ENCODE measurements at places on chromosomes 12 and 14.

DNA sequence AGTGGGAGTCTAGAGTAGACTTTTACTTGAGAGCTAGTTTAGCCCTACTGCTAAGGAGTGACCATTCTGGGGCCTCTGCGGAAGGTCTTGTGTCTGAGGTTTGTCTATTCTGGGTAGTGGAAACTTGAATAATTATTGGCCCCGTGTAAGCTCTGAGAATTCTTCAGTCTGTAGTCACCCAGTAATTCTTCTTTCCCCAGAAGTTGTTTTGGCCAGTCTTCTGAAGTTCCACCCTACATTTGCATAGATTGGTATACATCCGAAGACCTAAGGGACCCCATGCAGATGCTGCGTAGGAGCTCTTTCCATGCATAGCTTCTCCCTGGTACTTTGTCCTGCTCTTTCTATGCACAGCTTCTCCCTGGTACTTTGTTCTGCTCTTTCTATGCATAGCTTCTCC is 12.8 kb downstream of the CYP46A1 start:
- no peak for DNase-seq

GRCh38 chr14:98458702-98459101 is 813.3 kb downstream of the BCL11B start:
- no peak for DNase-seq

DNA sequence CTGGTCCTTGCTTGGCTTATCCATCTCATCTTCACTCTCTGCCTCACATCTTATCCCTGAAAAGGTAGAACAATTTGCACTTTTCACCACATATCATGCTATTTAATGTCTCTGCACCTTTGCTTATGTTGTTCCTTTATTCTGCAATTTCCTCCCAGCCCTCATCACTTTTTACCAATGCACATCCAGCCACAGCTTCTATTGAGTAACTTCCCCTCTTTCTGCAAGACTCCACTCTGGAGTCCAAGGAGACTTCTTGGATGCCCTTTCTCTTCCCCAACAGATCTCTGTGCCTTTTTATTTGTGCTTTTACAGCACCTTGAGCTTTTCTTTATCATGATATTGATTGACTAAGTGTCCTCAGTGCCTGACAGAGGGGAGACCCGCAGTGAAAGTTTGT is 797.1 kb downstream of the VRK1 start:
- DNase-seq: no peak

- DNase-seq: no peak
Measured at GRCh38 chr12:3518902-3519301, 27.9 kb downstream of the PRMT8 start.

GRCh38 chr12:3262470-3262869 is 185.3 kb downstream of the TSPAN9 start:
- DNase-seq: no peak

- DNase-seq: no peak
Measured at GRCh38 chr14:49489341-49489740, 96.8 kb downstream of the RPS29 start.

DNA sequence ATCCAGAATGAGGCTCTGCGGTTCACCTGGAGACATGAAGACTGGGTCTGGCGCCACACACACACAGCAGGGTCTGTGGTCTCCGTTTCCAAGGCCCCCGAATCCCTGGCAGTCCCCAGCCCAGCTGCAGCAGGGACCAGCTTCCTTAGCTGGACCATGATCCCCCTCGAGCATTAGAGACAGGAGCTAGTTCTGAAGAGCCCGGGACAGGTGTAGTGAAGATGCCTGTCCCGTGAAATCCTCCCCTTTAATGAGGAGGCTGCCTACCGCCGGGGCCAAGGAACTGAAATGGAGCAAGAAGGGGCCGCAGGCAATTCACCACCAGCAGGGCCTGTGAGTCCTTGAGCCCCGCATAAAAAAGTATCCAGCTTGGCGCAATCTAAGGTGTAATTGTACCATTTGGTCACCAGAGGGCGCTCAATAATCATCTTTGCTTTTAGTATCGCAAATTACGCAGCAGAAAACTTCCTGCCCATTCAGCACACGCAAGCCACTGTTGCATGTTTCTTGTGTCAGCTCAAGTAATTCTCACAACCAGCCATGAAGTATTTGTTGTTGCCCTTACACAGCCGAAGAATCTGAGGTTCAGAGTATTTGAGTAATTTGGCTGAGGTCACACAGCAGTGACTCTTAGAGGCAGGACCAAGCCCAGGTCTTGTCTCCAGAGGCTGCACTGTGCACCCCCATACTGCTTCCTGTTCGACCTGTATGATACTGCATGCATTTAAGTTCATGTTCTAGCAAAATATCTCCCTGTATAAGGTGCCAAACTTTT is 54.3 kb upstream of the PPP2R5C start:
- DNase-seq: peak; percentile 74

DNA sequence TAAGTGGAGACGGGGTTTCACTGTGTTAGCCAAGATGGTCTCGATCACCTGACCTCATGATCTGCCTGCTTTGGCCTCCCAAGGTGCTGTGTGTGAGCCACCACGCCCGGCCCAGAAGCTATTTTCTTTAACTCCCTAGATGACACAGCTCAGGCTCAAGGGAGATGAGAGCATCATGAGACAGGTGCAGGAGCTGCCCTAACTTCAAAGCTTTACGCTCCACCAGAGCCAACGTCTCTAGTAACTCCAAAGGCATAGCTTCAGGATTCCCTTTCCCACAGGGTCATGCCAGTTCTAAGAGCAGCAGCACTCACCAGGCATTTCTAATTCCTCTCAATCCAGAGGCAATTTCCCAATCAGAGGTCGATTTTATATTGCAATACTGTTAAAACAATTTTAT is 21.0 kb downstream of the NDUFA12 start:
- DNase-seq: no peak

Measured in CD4-positive, alpha-beta T cell treated with Interleukin-6 for 4 hours (primary cell).